ENCODE measurements at places on chromosomes 13 and 19.

DNA sequence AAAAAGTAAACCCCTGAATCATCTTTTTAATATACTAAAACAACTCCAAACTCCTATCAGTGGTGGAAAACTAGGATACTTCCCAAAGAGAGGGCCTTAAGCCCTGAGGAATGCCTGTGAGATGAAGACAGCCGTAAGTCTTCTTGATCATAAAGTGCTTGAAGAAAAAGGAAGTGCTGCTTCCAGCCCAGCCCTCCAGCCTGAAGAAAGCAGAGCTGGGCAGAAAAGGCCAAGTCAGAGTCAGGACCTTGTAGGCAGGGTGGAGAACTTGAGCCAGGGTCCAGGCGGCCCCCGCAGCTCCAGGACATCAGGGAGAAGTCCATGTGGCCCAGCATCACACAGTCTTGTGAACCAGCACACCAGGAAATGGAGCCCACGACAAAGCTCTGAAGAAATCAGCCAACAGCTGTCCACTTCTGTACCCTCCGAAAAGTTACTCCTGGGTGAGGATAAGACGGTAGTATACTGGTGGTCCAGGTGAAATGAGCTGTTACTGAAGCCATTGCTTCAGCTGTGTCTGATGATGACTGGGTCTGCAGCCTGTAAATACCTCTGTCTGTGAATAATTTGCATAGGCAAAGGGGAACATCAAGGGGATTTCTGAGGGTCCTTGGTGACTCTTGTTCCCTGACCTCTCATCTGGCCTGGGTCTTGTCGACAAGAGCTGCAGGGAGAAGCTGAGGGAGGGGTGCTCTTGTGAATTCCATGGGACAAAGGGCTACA, 18.7 kb upstream of the CRYL1 start:
- no peak for DNase-seq

DNA sequence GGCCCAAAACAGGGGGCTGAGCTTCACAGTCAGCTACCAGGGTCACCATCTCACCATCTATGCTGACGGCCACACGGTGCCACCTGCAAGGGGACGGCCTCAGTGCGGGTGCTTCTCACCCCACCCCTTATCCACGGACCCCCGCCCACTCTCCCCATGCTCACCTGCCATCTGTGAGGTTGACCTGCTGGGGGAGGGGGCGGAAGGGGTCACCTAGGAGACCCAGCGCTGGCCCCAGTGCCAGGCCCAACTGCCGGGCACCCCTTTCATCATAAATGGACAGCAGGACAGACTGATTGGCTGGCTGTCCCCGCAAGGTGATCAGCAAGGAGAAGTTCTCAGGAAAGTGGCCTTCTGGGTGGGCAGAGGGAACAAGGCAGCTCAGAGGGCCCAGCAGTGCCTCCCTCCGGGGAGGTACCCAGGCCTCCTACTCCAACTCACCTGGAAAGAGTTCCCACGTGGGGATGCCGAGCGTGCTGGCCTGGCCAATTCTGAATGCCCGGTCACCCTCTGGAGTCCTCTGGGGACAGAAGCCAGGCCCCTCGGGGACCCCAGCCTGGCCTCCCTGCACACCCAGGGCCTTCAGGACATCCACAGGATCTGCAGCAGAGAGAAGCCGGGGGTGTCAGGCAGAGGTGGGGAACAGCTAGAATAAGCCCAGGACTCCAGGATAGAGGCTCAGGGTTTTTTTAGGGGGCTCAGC, 4.5 kb downstream of the COL5A3 start:
- no peak for DNase-seq

DNA sequence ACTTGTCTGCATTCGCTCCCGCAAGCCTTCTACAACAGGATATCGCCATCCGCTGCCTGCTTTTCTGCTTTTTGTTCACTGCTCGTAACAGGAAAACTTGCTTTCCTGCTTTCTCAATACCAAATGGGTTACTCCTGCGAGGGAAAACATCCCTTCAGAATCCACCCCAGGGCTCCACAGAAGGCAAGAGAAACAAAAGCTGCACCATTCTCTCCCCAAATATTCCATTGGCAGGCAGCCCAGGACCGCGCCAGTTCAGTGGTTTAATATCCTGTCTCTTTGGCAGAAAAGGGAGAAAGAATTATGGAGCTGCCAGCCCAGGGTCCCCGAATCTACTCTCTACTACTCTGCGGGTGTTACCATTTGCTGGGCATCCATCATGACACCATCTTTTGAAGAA, 84.7 kb upstream of the DOCK9 start:
- DNase-seq: peak; percentile 63

GRCh38 chr19:53076984-53077383, 26.2 kb downstream of the ZNF160 start:
- no peak for DNase-seq

DNA sequence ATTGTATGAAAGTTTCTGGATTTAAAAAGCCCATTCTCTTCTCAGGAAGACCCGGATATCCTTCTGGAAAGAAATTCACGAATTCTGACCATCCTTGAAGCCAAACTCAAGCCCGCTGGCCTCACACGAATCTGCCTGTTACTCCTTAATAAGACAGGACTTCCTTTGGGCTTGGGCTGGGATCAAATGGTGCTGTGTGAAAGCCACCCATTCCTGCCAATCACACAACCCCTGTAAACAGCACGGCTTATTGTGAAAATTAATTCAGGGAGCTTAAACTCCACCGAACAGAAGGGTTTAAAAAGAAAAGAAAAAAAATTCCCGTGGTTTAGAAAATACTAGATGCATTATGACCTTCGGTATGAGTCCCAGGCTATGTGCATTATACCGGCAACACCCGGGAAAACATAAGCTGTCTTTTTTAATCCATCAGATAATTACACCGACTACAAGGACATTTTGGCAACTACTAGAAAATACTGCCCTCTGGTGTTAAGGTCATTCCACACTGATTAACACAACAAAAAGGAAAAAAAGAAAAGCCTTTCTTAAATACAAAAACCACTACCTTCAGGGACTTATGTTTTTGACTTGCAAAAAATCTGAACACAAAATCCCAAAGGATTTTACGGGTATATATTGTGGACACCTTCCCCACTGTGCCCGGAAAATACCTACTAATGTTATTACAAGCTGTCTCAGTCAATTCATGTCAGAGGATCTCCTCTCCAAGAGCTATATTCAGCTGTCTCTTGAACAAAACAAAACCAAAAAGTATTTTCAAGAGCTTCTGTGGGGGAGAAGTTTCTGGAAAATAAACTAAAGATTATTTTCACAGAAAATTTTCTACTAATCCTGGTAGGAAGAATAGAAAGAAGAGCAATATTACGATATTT, 76.0 kb upstream of the LSM14A start:
- peak; percentile 78 for DNase-seq

GRCh38 chr19:4829001-4829712, 2.4 kb downstream of the TICAM1 start:
- DNase-seq: no peak

DNA sequence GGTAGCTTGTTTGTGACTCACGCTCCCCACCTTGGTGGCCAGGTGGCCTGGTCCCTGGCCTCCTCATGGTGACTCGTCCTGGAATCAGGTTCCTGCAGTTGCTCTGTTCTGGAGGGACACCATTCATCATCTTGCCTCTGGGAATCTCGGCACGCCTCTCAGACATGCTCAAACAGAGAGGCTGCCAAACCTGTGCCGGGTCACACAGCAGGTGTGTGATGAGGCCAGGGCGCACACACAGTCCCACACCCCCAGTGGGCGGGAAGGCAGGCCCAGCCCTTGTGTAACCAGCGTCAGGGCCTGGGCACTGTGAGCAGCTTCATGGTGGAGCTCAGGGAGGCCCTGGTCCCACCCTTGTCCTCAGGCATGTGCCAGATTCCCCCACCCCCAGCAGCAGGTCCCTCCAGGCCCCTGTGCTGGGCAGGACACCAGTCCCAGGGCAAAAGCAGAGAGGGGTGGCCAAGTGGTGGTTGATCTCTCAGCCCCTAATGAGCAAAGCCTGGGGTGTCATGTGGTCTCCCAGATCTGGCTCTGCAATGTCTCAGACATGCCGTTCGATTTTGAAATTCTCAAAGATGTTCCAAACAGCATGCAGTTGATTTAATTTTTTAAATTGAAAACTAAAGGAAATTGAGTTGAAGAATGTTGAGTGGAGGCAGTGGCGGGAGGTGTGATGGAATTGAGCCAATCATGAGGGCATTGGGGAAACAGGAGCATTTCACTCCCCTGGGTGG, 12.1 kb downstream of the CEBPA start:
- no peak for DNase-seq

- no peak for DNase-seq
Observed at GRCh38 chr19:23287620-23288019, 37.4 kb upstream of the ZNF724 start.

DNA sequence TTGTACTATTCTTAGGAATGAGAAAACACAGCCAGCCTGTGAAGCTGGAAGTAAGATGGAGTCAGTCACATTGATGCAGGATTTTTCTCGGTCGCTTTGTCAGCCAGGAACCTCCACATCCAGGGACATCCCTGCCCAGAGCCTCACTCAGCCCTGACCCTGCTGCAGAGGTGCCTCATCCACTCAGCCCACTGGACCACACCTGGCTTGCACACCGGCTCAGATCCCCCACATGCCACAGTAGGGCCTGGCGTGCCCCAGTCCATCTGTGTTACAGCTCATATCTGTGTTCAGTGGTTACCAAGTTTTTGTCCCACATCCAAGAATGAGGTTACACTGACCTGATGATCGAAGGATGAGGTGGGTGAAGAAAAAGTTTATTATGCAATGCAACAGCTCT, 1315.4 kb downstream of the SLITRK1 start:
- no peak for DNase-seq

- DNase-seq: peak; percentile 64
Observed at GRCh38 chr13:59680429-59681024, 483.2 kb downstream of the DIAPH3 start.
